ENCODE measurements at places on chromosomes 16 and 17.
A peak's percentile ranks its signal among the peaks of the same experiment; 100 is the strongest.

- no peak for DNase-seq
Observed at GRCh38 chr16:79110242-79110641, 490.3 kb downstream of the MAF start.

DNA sequence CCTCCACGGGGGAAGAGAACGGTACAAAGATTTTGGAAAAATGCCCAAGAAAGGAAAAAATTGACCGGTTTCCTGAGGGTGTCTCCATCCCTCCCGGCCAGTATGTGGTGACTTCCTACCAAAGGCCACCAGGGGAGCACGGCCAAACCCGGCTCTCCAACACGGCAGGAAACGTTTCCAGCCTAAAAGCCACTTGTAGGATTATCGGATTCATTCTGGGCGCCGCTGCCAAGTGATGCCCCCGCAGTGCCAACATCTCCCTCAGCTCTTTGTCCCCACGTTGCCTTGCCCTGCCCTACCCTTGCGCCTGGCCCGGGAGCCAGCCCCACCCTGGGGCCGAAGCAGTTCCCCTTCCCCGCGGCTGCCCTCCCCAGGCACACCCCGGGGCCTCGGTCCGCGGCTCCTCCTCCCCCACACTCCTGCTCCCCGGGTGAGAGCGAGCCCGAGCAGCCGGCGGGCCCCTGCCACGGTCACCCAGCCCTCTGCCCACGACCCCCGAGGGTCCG lies 688 bp downstream of the CRK start:
- peak; percentile 16 for DNase-seq

- DNase-seq, result no peak
Observed at GRCh38 chr17:38892083-38892482, 22.2 kb downstream of the LASP1 start.

DNA sequence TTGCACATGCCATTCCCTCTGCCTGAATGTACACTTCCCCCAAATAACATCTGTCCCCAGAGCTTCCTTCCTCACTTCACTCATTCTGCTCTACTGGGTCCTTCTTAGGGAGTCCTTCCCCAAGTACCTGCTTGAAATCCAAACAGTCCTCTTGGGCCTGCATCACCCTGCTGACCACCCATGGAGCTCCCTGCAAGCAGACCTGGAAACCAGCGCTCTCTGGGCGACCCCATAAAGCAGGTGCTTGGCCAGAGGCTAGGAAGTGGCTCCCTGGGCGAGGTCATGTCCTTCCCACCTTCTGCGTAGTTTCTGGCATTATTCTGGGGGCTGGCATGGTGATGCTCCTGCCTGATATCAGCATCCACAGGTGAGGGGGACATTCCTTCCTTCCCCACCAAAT lies 12.2 kb upstream of the NTN1 start:
- DNase-seq, result no peak

- DNase-seq, result no peak
Observed at GRCh38 chr16:66116163-66117002, 250.1 kb upstream of the CDH5 start.

GRCh38 chr17:28854457-28855335 lies at the start of gene ERAL1:
ERAL1 (plus strand) TSS chr17:28855016; CDS start chr17:28855035, 19 bp downstream.
- peak; percentile 77 for DNase-seq

GRCh38 chr17:17978481-17979424 lies 6.1 kb downstream of the DRC3 start:
- no peak for DNase-seq

GRCh38 chr16:50498431-50499155 lies 49.6 kb upstream of the NKD1 start:
- no peak for DNase-seq

- DNase-seq, result no peak
Observed at GRCh38 chr17:65556910-65557348, 4.5 kb downstream of the AXIN2 start.

GRCh38 chr16:11312718-11313492 lies 31.8 kb upstream of the PRM1 start:
- DNase-seq, result no peak

- no peak for DNase-seq
Observed at GRCh38 chr17:80695979-80696378, 151.3 kb downstream of the RPTOR start.

DNA sequence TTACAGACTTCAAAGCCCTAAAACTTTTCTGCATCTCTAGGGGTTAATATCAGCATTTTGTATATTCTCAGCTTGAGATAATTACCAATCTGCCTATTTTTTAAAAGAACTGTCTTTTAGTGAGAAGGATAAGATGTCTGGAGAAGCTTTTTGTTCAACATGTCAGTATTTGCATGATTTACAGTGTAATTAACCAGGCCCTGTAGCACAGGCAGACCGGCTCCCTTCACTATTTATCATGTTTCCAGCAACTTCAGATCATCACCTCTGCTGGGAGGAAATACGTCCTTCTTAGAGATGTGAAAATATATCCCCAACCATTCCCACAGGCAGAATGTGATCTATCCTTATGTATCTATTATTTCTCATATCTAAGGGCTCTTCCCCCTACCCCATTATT lies 8.6 kb upstream of the DDX52 start:
- no peak for DNase-seq

- DNase-seq, result no peak
Observed at GRCh38 chr17:44352828-44353671, 7.9 kb downstream of the GRN start.

DNA sequence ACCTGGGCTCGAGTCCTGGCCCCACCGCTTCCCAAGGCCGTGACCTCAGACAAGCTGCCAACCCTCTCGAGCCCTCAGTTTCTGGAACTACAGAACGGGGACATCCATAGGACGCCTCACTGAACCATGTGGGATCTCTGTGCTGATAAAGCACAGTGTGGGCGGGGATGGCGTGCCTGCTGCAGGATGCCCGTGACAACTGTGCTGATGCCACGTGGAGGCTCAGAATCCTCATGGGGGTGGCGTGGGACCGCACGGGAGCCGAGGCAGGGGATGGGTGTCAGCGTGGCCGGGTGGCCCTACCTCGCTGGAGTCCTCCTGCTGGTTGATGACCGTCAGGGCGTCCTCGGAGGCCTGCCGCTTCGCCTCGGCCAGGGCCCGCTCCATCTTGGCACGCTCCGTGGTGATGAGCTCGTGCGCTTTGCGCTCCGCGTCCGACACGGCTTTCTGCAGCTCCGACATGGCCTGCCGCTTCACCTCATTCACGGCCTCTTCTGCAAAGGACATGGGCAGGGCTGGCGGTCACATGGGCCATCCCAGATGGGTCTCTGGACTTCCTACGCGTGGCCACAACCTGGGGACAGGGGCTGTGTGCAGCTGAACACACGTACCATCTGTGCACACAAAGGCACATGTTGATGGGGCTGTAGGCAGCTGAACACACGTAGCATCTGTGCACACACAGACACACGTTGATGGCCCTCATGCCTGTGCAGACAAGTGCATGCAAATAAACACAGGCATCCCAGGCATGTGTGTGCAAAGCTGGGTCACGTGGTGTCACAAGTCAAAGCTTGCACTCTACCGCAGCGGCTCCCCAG lies 12.7 kb upstream of the PABPN1L start:
- no peak for DNase-seq

DNA sequence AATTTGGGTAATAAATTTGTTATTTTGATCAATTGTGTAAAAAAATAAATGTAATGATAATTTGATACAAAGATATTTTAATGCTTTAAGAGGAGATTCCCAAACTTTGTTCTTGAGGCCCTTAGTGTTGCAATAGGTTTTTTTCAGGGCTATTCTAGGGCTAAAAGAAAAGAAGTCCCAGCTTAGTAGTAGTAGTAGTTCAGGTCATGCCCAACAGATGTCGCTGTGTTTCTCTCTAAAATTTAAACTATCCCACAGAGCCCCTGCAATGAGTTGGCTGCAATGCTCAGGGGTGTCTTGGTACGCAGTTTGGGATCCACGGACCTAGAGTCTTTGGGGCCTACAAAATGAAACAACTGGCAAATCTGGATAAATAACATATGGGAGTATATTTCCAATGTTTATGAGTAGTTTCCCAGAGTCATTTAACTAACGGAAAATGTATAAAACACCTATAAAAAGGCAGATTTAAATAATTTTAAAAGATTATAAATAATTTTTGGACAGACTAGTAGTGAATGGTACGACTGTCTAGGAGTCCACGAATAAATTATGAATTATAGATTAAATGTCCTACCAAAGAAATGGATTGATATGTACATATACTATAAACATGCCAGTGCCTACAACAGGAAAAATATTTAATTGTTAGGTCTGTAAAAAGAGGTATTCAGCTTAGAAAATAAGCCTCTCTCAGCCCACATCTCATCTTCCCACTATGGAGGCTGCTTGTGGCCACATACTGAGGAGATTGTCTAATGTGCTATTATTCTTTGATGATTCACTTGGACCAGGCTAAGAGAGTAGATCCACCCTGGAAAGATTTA lies 228.5 kb upstream of the PMFBP1 start:
- no peak for DNase-seq

- DNase-seq, result no peak
Observed at GRCh38 chr17:41563607-41564170, 8.2 kb downstream of the KRT9 start.

DNA sequence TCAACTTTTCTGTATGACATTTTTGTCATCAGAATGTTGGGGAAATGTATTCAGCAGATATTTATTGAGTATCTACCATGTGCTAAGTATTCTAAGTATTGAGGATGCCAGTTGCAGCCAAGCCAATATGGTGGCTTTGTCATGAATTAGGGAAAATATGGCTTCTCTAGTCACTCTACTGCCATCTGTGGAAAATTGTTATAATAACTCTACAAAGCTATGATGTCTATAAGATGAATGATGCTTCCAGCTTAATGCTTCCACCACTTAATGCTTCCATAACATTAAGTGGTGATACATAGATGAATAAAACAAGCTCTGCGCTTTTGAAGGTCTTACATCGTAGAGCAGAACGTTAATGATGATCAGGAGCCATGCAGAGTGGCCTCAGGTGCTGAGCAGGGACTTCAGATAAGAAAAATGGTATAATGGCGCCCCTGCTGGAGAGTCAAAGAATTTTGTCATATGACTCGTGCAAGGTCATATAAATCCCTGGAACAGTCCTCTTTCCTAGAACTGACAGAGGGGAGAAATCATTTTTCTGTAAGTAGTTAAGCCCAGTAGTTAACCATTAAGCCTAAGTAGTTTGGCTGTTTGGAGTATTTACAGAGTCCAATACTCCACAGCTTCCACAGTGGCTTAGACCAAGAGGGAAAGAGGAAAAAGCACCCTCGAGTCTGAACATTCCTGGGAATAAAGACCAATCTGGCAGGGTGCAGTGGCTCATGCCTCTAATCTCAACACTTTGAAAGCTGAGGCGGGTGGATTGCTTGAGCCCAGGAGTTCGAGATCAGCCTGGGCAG lies 2.7 kb upstream of the TMIGD1 start:
- DNase-seq, result peak; percentile 14

DNA sequence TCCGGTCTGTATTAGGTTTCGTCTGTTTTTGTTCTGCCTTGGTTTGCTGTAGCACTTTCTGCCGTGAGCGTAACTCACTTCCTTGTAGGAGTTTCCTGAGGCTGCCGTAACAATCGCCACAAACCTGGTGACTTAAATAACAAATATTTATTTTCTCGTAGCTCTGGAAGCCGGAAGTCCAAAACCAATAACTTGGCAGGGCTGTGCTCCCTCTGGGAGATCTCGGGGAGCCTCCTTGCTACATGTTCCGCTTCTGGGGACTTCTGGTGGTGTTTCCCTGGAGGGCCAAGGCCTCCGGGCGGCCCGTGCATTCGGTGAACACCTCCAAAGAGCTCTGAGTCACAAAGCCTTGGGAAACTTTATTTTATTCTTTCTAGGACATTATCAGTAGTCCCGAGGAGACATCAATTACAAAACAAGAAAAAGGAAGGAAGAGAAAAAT lies 6.8 kb upstream of the WDR45B start:
- no peak for DNase-seq

GRCh38 chr16:8962393-8963009 lies 1.2 kb downstream of the USP7 start:
- DNase-seq, result peak; percentile 41

DNA sequence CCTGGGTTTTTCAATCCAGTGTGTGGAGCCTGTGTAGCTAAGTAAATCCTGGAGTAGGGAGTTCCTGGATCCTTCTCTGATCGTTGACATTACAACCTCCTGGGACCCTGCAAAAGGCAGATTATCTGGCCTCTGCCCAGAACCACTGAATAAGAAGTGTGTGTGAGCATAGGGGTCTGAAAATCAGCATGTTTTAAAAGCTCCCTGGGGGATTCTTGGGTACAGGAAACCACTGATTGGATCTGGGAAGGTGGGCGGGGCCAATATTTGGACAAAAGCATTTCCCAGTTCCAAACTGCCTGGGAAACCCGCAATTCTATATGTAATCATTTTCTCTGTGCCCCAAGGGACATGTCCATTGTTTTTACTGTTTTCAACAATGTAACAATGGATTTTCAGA lies 27.2 kb upstream of the BEAN1 start:
- DNase-seq, result no peak

DNA sequence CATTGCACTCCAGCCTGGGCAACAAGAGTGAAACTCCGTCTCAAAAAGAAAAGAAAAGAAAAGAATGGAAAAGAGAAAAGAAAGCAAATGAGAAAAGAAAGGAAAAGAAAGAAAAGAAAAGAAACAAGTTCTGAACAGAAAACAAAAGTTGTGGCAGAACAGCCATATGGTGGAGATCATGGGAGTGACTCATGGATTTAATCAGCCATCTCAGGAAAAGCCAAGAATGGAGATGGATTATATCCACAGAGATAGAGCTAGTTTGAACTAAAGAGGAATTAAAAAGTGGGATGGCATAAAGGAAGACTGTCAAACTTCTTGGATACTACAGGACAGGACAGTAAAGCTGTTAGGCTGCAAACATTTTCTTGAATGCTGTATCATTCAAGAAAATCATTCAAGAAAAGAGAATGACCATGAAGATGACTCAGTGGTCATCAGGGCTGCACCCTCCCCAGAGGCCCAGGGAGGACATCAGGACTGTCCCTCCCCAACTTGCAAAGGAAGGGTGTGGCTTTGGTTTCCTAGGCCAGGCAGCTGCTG lies 120.6 kb downstream of the USP22 start:
- no peak for DNase-seq

- DNase-seq, result no peak
Observed at GRCh38 chr17:70102531-70102930, 27.5 kb downstream of the KCNJ16 start.

DNA sequence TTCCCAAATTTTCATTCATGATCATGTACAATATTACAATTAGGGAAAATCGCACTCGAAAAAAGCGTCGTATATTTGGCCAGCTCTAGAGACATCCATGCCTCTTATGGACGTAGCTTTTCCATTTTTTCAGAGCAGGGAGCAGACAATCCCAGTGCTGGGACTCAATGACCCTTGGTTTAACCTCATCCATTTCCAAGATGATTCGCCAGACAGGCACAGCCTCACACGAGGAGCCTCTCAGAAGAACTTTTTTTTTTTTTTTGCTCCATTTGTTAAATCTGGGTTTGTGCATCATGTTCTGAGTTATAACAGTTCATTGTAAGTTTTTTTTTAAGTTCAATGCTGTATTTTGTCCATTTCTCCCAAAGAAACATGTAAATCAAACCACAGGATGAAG lies 92.1 kb downstream of the ZDHHC7 start:
- no peak for DNase-seq

GRCh38 chr17:75839942-75840798 lies 4.0 kb downstream of the UNC13D start:
- DNase-seq, result no peak

All from CD4-positive, alpha-beta T cell (primary cell).